Left lung (tissue), 14 donors: ENCODE measurements at places on chromosomes 12 and 14.

GRCh38 chr12:29783773-29784666 lies at the start of gene TMTC1:
TSS of gene TMTC1 (minus strand) at chr12:29783942. CDS start at chr12:29783751, 191 bp downstream.
- no peak for DNase-seq

DNA sequence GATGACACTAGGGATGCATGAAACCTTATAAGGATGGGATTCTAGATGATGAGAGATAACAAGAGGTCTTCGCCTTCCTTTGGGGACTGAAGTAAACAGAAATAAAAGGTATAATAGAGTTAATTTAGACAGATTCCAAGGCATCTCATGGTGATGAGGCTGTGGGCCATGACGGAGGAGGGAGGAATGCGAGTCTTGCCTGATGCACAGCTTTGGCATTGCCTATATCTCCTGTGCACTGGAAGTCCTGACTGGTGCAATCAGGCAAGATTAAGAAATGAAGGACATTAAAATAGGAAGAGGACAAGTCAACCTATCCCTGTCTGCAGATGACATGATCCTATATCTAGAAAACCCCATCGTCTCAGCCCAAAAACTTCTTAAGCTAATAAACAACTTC lies 526.4 kb upstream of the LMO3 start:
- no peak for DNase-seq

DNA sequence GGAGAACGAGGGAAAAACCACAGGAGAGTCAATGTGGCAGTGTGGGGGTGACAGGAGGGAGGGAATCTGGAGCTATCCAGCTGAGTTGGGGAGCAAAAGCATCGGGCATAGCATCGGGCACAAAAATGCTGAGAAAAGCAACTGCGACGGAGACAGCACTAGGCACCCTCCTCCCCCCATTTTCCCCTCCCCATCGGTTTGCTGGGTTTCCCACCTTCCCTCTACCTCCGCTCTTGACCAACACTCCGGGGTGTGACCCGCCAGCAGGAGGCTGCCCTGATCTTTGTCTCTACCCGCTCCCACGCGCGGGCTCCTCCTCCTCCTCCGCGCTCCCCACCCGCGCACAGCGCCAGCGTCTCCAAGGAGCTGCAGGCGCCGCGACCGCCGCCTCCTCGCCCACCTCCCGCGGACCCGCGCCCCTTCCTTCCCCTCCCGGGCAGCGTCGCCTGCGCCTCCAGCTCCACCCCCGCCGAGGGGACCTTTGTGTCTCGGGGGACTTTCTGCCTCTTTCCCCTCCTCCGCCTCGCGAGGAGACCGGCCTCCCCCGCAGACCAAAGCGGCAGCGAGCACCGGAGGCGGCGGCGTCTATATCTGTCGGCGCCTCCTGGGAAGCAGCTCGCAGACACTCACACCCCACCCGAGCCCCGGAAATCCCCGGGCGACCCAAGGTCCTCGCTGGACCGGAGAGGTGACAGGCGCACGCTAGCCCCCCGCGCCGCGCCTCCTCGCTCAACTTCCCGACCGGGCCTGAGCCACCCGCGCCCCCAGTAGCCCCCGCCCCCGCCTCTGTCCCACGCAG lies 920 bp downstream of the CDK17 start:
- peak; percentile 85 for DNase-seq

DNA sequence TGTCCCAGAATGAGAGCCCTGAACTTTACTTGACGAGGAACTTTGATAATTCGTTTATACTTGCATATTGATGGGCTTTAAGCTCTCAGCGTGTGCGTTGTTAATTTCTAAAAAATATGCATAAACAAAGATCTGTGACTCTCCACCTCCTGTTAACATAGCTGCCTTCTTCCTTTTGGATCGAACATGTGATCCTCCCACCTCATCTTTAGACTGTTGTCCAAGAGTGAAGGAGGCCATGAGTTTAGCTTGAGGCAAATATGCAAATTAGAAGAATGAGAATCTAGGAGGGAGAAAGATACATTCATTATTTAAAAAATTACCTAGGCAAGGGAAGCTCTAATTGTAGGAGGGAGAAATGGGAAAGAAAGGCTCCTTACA lies 617 bp downstream of the TTC8 start:
- no peak for DNase-seq

DNA sequence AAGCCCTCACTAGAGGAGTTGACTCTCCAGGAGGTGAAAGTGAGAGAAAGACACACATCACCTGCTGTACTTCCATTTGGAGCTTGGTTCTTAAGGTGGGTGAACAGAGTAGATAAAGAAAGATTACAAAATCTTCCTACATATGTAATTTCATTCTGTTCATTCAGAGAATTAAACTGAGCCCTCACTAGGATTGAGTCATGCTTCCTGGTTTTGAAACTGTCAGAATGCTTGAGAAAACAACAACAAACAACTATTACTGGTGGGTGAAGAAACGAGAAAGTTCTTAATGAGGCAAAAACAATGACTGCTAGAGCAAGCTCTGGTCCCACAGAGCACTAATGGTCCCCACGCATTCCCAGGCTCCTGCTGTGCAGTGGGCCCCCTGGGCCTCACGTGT lies 841.7 kb downstream of the VRK1 start:
- no peak for DNase-seq

GRCh38 chr12:89838833-89839232 lies 130.2 kb upstream of the ATP2B1 start:
- DNase-seq = no peak

DNA sequence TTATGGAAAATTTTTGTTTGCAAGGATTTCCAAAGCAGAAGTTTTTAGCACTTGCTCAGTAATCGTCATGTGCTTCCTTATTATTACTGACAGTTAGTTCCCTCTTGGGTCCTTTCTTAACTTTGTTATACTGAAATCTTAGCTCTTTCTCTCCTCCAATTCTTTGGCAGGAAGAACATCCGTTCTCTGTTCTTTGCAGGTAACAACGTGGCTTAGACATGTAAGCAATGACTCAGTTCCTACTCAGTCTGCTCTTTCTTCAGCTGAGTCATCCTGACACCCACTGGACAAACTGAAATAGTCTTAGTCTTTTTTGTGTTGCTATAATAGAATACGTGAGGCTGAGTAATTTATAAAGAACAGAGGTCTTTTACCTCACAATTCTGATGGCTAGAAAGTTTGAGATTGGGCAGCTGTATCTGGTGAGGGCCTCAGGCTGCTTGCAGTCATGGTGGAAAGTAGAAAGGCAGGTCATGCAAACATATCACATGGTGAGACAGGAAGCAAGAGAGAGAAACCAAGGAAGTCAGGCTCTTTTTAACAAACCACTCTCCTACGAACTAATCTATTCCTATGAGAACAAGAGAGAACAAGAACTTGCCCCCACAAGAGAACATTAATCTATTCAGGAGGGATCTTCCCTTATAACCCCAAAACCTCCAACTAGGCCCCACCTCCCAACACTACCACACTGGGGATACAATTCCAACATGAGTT lies 49.2 kb downstream of the TESPA1 start:
- no peak for DNase-seq

- DNase-seq = no peak
These were observed 166.1 kb upstream of the EEA1 start for GRCh38 chr12:93094988-93095737.

DNA sequence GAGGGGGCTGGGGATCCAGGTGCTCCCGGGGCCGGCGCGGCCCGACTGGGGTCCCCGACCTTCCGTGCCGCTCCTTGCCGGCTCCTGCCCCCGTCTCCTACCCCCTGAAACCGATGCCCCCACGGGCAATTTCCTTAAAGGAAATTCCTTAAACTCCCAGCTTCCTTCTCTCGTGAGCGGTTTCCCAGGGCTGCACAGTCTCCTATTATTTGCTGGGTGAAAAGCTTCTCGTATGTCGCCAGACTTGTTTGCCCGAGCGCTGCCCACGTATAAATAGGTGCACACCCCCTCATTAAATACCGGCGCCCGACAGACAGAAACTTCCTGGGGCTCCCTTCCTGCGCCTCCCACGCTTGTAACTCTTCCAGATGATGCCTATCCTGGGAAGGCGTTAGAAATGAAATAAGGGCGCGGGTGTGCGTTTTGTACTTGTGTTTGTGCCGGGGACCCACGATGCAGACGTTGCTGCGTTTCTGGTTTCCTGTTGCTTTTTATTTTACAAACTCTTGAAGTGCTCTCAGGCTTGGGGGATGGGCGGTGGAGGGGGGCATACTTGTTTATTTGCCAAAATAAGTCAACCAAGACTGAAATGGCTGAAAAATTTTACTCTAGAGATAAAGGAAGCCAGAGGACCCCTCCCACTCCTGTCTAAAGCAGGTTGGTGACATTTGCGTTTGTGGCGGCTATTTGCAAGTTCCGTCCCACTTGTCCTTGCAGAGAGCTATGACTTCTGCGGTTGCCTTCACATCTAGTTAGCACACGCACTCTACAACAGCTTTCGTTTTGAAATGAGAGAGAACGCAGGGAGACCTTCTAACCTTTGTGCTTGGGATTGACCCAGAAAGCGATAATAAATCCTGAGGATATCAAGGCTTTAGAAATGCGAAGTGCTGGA lies 1.0 kb downstream of the HIP1R start:
- no peak for DNase-seq

GRCh38 chr12:14284184-14284722 lies 81.2 kb upstream of the ATF7IP start:
- DNase-seq = peak; percentile 86

DNA sequence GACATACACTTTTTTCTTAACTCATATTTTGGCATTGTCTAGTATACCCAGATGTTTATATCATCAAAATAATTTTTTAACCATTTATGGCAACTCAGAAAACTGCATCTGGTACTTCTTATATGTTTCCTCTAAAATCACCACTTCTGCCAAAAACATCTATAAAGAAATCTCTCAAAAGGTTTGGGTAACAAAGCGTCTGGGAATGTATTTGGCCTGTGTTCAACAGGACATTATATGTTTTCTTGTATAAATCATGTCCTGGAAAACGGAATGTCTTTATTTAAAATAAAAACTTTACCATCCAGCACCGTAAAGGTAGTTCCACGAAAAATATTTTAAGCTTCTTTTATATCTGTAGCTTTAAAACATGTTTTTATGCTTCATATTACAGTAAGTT lies 36.1 kb upstream of the FBLN5 start:
- DNase-seq = no peak

- peak; percentile 47 for DNase-seq
These were observed 262.0 kb downstream of the MED13L start for GRCh38 chr12:116015525-116015924.

GRCh38 chr12:22032732-22033131 lies 13.3 kb upstream of the CMAS start:
- no peak for DNase-seq

DNA sequence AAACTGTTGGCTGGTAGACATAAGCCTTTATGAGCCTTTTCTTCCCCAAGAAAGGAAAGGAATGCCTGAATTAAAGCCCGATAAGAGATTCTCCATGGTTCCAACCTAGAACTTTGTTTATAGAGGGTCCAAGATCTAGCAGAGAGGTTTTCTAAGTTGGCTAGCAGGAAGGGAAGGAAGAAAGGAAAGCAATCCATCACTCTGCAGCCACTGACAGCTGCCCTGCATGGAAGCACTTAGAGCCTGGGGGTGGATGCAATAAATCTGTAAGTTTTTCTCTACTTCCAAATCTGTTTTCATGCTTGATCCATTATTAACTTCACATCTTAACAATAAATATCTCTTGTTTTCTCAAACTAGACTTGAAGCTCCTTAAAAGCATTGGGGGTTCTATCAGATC lies 224.4 kb downstream of the KSR2 start:
- no peak for DNase-seq
